ENCODE measurements at places on chromosomes 7 and 10.

DNA sequence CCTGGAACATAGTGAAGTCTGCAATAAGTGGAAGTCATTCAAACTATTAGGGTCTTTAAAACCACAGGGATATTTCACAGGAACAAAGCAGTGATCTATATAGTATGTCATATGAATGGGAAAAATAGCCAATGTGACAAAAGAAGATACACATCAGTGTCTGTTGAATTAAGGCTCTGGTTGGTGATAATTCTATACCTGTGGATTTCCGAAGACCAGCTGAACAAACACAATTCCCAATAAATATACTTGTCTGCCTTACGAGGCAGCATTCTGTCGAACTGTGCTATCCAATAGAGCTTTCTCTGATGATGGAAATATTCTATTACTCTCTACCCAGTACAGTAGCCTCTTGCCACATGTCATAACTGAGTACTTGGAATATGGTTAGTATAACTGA, 55.9 kb upstream of the CAV2 start:
- DNase-seq = no peak

GRCh38 chr7:134533288-134533771, 6.0 kb downstream of the AKR1B10 start:
- no peak for DNase-seq

GRCh38 chr10:69180525-69181204, 631 bp downstream of the SUPV3L1 start:
- DNase-seq = no peak

GRCh38 chr7:79304711-79305110, 148.8 kb downstream of the MAGI2 start:
- DNase-seq = no peak

GRCh38 chr10:45513551-45513950, 139.5 kb downstream of the ALOX5 start:
- no peak for DNase-seq

DNA sequence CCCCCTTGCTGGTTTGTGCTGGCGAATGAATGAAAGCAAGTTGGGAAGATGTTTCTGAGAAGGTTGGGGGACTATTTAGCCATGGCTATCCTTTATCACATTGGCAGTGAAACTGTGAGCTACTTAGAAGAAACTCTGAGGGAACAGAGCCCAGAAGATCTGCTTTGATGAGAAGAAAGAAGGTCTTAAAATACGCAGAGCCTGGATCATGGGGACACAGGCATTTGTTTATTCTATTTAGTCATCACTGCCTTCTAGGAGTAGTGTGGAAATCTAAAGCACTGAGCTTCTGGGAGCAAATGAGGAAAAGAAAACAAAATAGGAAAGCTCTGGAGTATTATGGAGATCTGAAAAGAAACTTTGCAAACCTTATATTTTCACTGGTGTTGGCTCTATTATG, 28.5 kb downstream of the CPED1 start:
- DNase-seq = no peak

- no peak for DNase-seq
Measured at GRCh38 chr10:114709984-114710383, 51.9 kb upstream of the ABLIM1 start.

GRCh38 chr10:131729361-131729760, 171.4 kb upstream of the PPP2R2D start:
- no peak for DNase-seq

GRCh38 chr7:143407287-143408251, 1.1 kb downstream of the EPHA1 start:
- no peak for DNase-seq

DNA sequence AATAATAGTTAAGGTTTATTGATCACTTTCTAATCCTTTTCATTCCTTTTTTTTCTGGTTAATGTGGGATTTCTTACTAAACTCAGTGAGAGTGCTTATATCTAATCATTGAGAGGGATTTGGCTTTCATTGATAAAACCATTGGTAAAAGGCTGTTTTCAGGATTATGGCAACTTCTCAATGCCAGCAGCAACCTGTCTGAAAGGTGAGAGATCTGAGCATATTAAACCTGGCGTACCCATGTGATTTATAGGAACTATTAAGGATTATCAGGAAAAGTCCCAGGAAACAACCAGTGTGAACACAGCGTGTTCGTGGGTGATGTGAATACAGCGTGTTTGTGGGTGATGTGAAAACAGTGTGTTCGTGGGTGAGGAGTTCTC, 65.9 kb downstream of the PDIA4 start:
- DNase-seq = no peak

DNA sequence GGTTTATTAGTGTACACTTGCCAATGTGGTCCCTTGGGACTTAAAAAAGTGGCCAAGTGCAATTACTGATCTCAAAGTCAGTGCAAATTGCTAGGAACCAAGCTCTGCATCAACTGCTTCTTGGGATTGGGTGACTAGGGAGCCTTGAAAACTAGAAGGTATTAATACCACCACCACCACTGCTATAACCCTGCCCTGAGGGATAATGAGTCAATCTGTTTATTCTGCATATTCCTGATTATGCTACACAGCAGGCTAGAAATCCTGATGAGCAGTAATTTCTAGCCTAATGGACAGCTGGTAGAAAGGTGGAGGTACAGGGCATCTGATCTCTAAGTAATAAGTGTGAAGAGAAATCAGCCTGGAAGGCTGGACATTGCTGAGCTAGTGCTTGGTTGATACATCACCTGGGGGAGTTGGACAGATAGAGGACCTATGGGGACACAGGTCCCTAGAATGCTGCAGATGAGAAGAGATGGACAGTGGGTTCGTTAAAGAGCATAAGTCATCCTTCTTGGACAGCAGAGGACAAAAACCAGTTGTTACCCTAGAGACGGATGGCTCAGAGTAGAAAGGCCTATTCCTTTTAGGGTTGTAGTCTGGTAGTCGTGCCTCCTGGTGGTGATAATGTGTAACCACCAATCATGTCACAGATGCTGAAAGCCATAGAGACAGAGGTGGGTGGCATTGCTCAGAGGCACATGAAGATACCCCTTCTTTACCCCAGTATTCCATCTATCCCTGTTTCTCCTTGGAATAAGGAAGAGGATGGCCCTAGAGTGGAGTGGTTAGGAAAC, 554.8 kb downstream of the SORCS1 start:
- DNase-seq = no peak

DNA sequence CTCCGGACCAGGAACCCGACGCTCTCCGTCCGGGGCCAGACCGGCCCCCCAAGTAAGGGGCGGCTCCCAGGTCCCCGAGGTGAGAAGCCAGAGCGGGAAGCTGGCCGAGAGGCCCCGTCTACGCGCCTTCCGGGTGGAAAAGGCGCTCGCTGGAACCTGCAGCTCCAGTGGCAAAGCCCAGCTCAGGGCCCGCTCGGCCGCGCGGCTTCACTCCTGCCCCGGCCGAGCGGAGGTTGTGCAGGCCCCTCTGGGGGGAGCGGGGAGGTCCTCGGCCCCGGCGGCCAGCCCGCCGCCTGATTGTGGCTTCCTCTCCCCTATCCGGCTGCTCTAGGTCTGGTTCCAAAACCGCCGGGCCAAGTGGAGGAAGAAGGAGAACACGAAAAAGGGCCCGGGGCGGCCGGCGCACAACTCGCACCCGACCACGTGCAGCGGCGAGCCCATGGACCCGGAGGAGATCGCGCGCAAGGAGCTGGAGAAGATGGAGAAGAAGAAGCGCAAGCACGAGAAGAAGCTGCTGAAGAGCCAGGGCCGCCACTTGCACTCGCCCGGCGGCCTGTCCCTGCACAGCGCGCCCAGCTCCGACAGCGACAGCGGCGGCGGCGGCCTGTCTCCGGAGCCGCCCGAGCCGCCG, 2.9 kb downstream of the UNCX start:
- DNase-seq = no peak

GRCh38 chr10:49260644-49261296, 38.2 kb upstream of the C10orf71 start:
- DNase-seq = no peak

- no peak for DNase-seq
Measured at GRCh38 chr10:70549351-70549961, 53.1 kb downstream of the PRF1 start.

DNA sequence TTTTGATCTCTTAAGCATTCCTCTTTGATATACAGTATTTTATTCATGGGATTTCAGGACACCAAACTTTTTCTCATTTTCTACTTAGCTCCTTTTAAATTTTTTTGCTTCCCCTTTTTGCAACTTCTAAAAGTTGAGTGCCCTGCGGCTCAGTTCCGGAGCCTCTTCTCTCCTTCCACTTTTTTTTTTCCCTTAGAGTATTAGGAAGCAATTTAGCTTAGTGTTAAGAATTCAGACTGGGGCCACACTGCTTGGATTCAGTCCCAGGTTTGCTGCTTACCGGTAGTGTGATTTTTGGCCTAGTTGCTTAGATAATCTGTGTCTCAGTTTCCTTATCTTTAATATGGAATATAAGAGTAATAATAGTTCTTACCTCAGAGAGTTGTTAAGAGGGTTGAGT, 3.4 kb downstream of the STAM start:
- DNase-seq = no peak

- DNase-seq = no peak
Measured at GRCh38 chr10:89773081-89773480, 71.7 kb downstream of the KIF20B start.

DNA sequence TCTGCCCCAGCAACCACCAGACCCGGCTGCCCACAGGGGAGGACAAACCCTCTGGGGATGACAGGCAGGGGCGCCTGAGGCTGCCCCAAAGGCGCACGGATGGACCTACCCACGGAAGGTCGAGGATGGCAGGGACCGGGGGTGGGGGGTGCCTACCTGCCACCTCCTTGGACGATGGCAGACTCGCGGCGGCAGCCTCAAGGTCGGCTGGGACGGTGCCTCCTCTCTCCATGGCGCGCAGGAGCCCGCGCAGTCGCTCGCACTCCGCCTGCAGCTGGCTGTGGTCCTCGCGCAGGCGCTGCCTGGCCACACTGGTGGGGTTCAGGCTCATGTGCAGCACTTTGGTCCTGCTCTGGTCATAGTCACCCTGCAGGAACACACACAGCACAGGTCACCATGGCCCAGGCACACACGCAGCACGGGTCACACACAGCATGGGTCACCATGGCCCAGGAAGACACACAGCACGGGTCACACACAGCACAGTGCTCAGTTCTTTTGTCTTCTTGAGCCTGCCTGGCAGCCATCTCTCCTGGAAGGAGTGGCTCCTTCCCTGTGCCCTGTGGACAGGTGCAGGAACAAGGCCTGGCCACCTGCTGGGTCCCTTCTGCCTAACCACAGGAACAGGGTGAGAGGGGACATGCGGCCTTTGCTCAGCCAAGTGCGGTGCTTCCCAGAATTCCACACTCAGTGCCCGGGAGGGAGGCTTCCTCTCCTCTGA, 266.6 kb downstream of the ELFN1 start:
- DNase-seq = no peak

- DNase-seq = no peak
Measured at GRCh38 chr10:101006593-101007098, 7.0 kb downstream of the LZTS2 start.

All from tibial nerve (tissue), 4 donors.